ENCODE measurements at places on chromosomes 11 and 22.

DNA sequence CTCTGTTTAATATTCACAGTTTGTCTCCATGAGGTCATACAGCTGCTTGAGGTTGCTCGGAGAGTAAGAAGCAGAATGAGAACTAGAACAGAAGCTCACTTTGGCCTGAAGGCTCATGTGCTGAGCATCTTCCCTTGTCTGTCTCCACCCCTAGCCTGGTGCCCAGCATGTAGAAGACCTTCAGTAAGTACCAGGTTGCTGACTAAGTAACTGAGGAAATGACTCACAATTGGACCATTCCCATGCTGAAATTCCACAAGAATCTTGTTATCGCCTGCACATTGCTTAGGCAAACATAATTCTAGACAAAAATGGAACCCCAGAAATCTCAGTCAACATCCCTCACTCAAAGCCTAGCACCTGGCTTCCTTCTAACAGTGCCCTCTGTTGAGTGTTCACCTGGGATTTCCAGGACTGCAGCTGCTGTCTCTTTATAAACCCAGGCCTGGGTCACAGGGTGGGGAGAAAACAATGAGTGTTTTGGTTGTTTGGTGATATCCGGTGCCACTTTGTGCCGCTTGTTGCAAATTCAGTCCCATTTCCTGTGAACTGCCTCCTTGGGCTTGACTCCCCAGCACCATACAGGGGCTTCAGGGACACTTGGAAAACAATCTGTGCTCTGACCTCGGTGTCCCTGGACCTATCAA, 406.8 kb downstream of the ETS1 start:
- H3K4me1 ChIP-seq, result no peaks in the 10 kb centered on the region
- no peaks in the 10 kb centered on the region for H3K27me3 ChIP-seq
- no peak for DNase-seq
- no peak overlapping the region for H3K4me3 ChIP-seq

- no peak for DNase-seq
- no peaks in the 10 kb centered on the region for H3K27me3 ChIP-seq
- H3K4me3 ChIP-seq, result no peak overlapping the region
- H3K27ac ChIP-seq, result no peak overlapping the region
- H3K4me1 ChIP-seq, result peaks cover 2% of the 10 kb centered on the region
These were observed 398.0 kb downstream of the TENM4 start for GRCh38 chr11:79042824-79043223.

DNA sequence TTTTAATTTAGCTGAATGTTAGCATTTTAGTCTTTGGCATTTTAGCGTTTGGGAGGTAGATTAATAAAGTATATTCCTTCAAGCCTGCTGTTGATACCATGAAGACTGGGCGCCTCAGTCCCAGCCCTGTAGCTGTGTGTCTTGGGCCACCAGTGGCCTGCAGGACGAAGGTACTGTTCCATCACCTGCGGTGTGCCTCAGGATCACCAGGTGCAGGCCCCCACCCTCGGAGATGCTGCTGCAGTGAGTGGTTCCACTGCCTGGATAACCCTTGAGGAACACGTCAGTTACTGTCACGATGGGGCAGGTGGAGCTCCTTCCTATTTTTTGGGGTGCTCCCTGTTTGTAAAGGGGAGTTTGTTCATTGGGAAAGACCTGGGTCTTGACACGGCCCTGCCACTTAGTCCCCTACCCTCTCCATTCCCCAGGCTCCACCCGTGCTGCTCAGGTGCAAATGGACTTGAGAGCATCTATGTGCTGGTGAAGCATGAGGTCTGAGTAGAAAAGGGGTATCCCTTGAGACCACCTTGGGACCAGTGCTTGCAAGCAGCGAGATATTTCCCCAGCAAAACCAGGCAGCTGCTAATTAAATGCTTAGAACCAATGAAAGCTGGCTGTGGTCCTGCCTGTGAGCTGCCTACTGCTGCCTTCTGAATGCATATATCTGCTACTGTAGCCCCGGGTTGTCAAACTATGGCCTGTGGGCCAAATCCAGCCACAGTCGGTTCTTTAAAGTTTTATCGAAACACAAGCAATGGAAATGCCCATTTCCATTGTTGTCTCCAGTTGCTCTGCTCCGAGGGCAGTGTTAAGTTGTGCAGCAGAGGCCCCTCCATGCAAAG, 28.7 kb downstream of the INCENP start:
- no peaks in the 10 kb centered on the region for H3K27me3 ChIP-seq
- peaks cover 3% of the 10 kb centered on the region for H3K36me3 ChIP-seq
- H3K4me1 ChIP-seq, result no peaks in the 10 kb centered on the region
- DNase-seq, result no peak
- no peak overlapping the region for H3K27ac ChIP-seq
- H3K4me3 ChIP-seq, result no peak overlapping the region

- DNase-seq, result no peak
- H3K27ac ChIP-seq, result peak overlapping the region; percentile 90
These were observed 2.7 kb downstream of the ST3GAL4 start for GRCh38 chr11:126357969-126358762.

GRCh38 chr11:95991101-95991500, 67.2 kb upstream of the MTMR2 start:
- H3K4me1 ChIP-seq, result no peaks in the 10 kb centered on the region
- no peak overlapping the region for H3K27ac ChIP-seq
- no peaks in the 10 kb centered on the region for H3K27me3 ChIP-seq
- H3K36me3 ChIP-seq, result no peaks in the 10 kb centered on the region

DNA sequence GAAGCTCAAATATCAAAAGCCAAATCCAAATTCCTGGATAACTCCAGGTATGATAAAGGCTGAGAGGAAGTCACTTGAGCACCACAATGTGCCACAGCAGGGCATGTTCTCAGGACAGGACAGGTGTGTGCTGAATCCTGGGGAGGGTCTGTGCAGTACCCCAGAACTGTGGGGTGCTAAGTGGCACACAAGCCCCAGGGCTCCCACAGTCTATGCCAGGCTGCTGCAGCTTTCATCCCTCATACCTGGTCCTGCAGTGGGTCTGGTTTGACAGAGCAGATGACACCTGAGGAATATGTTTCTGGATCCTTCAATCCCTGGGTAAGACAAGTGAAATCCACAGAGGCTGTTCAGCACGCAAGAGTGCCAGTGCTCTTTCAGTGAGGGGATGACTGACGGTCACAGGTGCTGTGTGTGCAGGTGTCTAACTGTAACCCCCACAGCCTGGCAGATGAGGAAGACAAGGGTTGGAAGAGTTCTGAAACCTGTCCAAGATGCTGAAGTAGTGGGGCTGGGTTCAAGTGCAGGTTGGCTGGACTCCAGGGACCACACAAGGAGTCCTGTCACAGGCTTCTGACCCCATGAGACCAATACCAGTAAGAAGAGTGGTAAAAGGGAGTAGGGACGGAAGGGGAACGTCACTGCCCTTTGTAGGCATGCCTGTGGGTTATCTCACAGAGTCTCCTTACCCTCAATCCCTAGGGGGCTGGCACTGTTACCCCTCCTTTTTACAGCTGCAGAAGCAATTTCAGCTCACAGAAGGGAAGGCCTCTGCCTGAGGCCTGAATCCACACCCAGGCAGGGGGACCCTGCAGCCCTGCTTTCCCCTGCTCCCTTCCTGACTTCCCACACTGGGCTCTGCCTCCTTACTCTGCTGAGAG, 14.1 kb downstream of the SERPIND1 start:
- DNase-seq, result no peak
- H3K36me3 ChIP-seq, result peaks cover 23% of the 10 kb centered on the region
- H3K4me1 ChIP-seq, result peaks cover 18% of the 10 kb centered on the region
- H3K4me3 ChIP-seq, result no peak overlapping the region
- H3K27me3 ChIP-seq, result no peaks in the 10 kb centered on the region

DNA sequence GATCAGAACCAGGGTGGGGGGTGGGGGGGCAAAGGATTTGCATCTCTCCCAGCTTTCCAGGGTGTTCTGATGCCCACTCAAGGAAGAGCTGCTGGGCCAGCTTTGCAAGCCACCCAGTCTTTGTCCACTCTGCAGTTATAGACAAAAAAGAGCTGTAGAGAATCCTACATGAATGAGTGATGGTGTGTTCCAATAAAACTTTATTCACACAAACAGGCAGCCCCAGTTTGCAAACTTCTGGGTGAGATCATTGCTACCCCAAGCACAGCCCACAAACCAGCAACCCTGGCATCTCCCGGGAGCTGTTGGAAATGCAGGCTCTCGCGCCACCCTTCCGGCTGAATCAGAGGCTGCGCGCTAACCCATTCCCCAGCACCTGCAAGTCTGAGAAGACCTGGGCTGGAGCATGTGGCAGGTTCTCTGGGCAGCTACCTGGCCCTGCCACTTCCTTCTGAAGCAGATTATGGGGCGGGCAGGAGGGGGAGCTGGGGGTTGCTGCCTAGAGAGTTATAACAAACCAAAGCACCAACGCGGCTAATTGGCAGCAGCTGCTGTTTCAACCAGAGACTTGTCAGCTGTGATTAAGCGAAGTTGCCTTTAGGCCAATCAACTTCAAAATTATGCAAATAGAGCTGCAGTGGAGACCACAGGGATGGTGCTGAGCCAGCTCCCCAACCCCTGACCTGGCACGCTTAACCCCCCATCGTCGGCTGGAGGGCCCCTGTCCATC, 3.8 kb upstream of the SHISAL1 start:
- H3K36me3 ChIP-seq, result no peaks in the 10 kb centered on the region
- H3K27ac ChIP-seq, result no peak overlapping the region
- H3K4me3 ChIP-seq, result no peak overlapping the region
- no peak for DNase-seq
- H3K27me3 ChIP-seq, result no peaks in the 10 kb centered on the region

DNA sequence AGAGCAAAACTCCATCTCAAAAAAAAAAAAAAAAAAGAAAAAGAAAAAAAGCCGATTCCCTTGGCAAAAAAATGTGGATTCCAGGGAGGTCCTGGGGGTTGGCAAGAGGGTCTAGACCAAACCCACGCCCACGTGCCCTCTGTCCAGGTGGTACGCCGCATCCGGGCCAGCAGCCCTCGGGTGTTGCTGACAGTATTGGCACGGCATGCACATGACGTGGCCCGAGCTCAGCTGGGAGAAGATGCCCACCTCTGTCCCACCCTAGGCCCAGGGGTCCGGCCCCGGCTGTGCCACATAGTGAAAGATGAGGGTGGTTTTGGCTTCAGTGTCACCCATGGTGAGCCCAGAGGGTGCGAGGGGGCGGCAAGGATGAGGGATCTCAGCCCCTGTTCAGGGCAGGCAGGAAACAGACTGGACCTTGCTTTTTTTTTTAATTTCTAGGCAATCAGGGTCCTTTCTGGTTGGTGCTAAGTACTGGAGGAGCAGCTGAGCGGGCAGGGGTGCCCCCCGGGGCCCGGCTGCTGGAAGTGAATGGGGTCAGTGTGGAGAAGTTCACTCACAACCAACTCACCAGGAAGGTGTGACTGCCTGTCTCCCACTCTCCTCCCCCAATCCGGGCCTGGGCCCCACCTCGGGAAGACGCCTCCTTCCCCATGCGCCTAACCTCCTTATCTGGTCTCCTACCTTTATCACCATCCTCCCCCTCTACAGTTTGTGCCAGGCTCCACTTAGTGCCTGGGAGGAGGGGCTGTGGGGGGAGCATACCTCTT, 2.0 kb downstream of the NHERF4 start:
- DNase-seq, result no peak
- H3K4me1 ChIP-seq, result no peaks in the 10 kb centered on the region
- no peaks in the 10 kb centered on the region for H3K27me3 ChIP-seq
- no peaks in the 10 kb centered on the region for H3K36me3 ChIP-seq

GRCh38 chr22:49599691-49600455, 227.8 kb downstream of the BRD1 start:
- H3K27me3 ChIP-seq, result no peaks in the 10 kb centered on the region
- no peak overlapping the region for H3K4me3 ChIP-seq
- H3K36me3 ChIP-seq, result no peaks in the 10 kb centered on the region

GRCh38 chr22:24006207-24006913, 1.1 kb upstream of the GSTT4 start:
- no peaks in the 10 kb centered on the region for H3K36me3 ChIP-seq
- H3K27ac ChIP-seq, result no peak overlapping the region
- no peak for DNase-seq
- H3K4me1 ChIP-seq, result no peaks in the 10 kb centered on the region
- H3K4me3 ChIP-seq, result no peak overlapping the region
- H3K27me3 ChIP-seq, result no peaks in the 10 kb centered on the region

DNA sequence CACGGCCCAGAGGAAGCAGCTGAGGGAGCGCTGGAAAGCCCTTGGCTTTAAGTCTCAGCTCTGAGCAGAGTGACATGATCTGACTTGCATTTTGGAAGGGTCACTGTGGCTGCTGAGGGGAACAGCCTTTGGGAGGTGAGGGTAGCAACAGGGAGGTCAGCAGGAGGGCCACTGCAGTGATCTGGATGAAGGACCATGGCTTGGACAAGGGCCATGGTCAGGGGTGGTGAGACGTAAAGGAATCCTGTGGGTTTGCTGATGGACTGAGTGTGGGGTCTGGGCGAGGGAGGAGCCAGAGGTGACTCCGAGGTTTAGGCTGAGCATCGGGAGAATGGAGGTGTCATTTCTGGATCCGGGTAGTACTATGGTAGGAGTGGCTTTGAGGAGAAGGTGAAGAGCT, 33.3 kb downstream of the SGSM3 start:
- no peaks in the 10 kb centered on the region for H3K4me1 ChIP-seq
- DNase-seq, result no peak
- H3K4me3 ChIP-seq, result no peak overlapping the region
- H3K27ac ChIP-seq, result no peak overlapping the region

- H3K4me3 ChIP-seq, result no peak overlapping the region
- H3K36me3 ChIP-seq, result no peaks in the 10 kb centered on the region
- H3K27me3 ChIP-seq, result no peaks in the 10 kb centered on the region
- DNase-seq, result peak; percentile 75
- no peaks in the 10 kb centered on the region for H3K4me1 ChIP-seq
These were observed 29.7 kb downstream of the FAM83F start for GRCh38 chr22:40024201-40025061.
